Activated CD4-positive, alpha-beta T cell treated with anti-CD3 and anti-CD28 coated beads, Interleukin-2, amount 10 ng/mL, durations not matched to agents 24 days and 14 days (primary cell): ENCODE measurements at places on chromosomes 6 and 20. TPM values are rescaled to one million over a fixed set of nuclear protein-coding genes. Genes with fewer than 3 reads are reported as not detected.
A peak's percentile ranks its signal among the peaks of the same experiment; 100 is the strongest.

Gene TTBK1
- 0.62 and 0.72 TPM in 2 replicates for total RNA-seq

GRCh38 chr20:59082077-59082740 lies 39.6 kb upstream of the PRELID3B start:
- DNase-seq, result no peak
- peaks cover 33% of the 10 kb centered on the region for H3K27me3 ChIP-seq
- H3K27ac ChIP-seq, result no peak overlapping the region
- no peak overlapping the region for H3K4me3 ChIP-seq

GRCh38 chr6:14060971-14061370 lies 56.6 kb upstream of the CD83 start:
- peaks cover 49% of the 10 kb centered on the region for H3K27me3 ChIP-seq
- no peak for DNase-seq
- H3K4me3 ChIP-seq, result no peak overlapping the region

DNA sequence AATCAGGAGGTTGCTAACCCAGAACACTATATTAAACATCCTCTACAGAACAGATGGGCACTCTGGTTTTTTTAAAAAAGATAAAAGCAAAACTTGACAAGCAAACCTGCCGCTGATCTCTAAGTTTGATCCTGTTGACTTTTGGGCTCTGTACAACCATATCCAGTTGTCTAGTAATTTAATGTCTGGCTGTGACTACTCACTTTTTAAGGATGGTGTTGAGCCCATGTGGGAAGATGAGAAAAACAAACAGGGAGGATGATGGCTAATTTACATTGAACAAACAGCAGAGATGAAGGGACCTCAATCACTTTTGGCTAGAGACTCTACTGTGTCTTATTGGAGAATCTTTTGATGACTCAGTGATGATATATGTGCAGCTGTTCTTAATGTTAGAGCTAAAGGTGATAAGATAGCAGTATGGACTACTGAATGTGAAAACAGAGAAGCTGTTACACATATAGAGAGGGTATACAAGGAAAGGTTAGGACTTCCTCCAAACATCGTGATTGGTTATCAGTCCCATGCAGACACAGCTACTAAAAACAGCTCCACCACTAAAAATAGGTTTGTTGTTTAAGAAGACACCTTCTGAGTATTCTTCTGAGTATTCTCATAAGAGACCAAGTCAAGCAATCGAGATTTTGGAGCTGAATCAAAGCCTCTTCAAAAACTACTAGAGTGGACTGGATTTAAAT lies 201.2 kb upstream of the SHLD1 start:
- peaks cover 50% of the 10 kb centered on the region for H3K36me3 ChIP-seq
- H3K27me3 ChIP-seq, result no peaks in the 10 kb centered on the region
- DNase-seq, result no peak
- peak overlapping the region; percentile 6 for H3K27ac ChIP-seq

GRCh38 chr6:71342772-71343171 lies 54.2 kb downstream of the OGFRL1 start:
- DNase-seq, result no peak
- H3K4me3 ChIP-seq, result no peak overlapping the region
- no peaks in the 10 kb centered on the region for H3K4me1 ChIP-seq
- peaks cover 8% of the 10 kb centered on the region for H3K27me3 ChIP-seq

DNA sequence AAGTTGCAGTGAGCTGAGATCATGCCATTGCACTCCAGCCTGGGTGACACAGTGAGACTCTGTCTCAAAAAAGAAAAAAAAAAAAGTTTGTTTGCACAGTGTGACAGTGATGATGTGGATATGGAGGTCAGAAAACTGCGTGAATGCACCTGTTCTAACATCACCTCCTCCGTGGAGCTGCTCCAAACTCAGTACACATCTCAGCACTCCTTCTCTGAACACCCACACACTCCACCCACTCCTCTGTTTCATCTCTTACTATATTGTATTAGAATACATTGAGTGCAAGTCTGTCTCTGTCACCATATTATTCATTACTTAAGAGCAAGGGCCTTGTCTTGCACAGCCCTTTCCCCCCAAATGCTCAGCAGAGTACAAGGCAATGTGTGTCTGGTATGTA lies 51.5 kb upstream of the ENPP4 start:
- H3K4me1 ChIP-seq, result peaks cover 2% of the 10 kb centered on the region
- no peak overlapping the region for H3K4me3 ChIP-seq
- H3K27ac ChIP-seq, result no peak overlapping the region
- H3K36me3 ChIP-seq, result no peaks in the 10 kb centered on the region
- no peak for DNase-seq

GRCh38 chr6:42599558-42599957 lies 35.7 kb downstream of the UBR2 start:
- H3K4me3 ChIP-seq, result no peak overlapping the region
- H3K36me3 ChIP-seq, result peaks cover 46% of the 10 kb centered on the region
- no peak for DNase-seq

DNA sequence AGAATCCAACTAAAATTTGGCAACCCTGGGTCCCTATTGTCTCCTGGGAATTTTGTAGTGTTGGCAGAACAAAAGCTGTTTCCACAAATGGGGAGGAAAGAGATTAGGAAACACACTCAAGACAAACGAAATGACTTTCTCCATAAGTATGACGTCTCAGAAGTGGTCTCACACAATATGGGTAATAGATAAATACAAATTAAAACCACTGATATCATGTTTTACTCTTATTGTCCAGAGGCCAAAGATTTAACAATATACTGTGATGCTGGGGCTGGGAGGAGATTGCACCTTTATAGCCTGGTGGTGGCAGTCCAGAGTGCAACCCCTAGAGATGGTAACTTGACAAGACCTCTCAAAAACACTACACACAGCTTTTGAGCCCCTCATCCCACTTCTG lies 18.6 kb downstream of the FKBP1A start:
- H3K27me3 ChIP-seq, result no peaks in the 10 kb centered on the region
- no peak for DNase-seq
- peaks cover 72% of the 10 kb centered on the region for H3K4me1 ChIP-seq
- no peak overlapping the region for H3K27ac ChIP-seq
- no peak overlapping the region for H3K4me3 ChIP-seq

Gene KIAA0408
- 8.2 and 8.7 TPM in 2 replicates for total RNA-seq

GRCh38 chr6:38193051-38193450 lies 373.5 kb downstream of the ZFAND3 start:
- H3K27ac ChIP-seq, result no peak overlapping the region
- H3K4me1 ChIP-seq, result no peaks in the 10 kb centered on the region
- DNase-seq, result no peak
- H3K27me3 ChIP-seq, result no peaks in the 10 kb centered on the region
- H3K4me3 ChIP-seq, result no peak overlapping the region
- no peaks in the 10 kb centered on the region for H3K36me3 ChIP-seq

DNA sequence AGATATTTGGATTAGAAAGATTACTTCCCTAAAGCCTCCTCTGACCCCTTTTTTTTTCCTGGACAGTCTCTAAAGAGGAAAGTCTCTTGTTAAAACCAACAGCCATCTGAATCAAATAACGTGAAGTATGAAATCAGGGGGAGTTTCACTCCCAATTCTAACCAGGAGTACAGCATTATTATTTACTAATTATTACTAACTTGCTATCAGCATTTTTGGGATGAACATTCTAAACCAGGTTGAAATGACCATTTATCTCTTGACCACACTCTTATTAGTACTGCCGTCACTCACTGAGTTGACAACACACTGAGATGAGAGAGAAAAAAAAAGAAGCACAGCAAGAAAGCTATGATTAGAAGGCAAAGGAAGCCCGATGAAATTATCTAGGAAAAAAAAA lies 114.4 kb upstream of the BCLAF1 start:
- H3K4me1 ChIP-seq, result no peaks in the 10 kb centered on the region
- peaks cover 13% of the 10 kb centered on the region for H3K27me3 ChIP-seq
- no peak overlapping the region for H3K27ac ChIP-seq
- H3K4me3 ChIP-seq, result no peak overlapping the region
- no peaks in the 10 kb centered on the region for H3K36me3 ChIP-seq

GRCh38 chr6:124368131-124368530 lies 564.5 kb downstream of the NKAIN2 start:
- H3K4me3 ChIP-seq, result no peak overlapping the region
- no peak overlapping the region for H3K27ac ChIP-seq
- no peak for DNase-seq
- no peaks in the 10 kb centered on the region for H3K4me1 ChIP-seq

GRCh38 chr6:155004576-155005372 lies 9.7 kb downstream of the TIAM2 start:
- H3K27me3 ChIP-seq, result peaks cover 2% of the 10 kb centered on the region
- no peak overlapping the region for H3K27ac ChIP-seq
- no peak overlapping the region for H3K4me3 ChIP-seq
- H3K36me3 ChIP-seq, result no peaks in the 10 kb centered on the region

GRCh38 chr20:64035066-64035932 lies 683 bp upstream of the C20orf204 start:
- DNase-seq, result peak; percentile 87
- peaks cover 45% of the 10 kb centered on the region for H3K4me1 ChIP-seq
- H3K4me3 ChIP-seq, result peak overlapping the region; percentile 79
- no peaks in the 10 kb centered on the region for H3K27me3 ChIP-seq
- H3K36me3 ChIP-seq, result peaks cover 25% of the 10 kb centered on the region
- peak overlapping the region; percentile 95 for H3K27ac ChIP-seq

- DNase-seq, result no peak
- H3K4me1 ChIP-seq, result peaks cover 64% of the 10 kb centered on the region
- no peaks in the 10 kb centered on the region for H3K36me3 ChIP-seq
- peak overlapping the region; percentile 57 for H3K4me3 ChIP-seq
- H3K27ac ChIP-seq, result peak overlapping the region; percentile 94
Observed at GRCh38 chr6:30782425-30783014, 38.2 kb upstream of the IER3 start.

Gene ECI2
- total RNA-seq, result 18.3 and 20.1 TPM in 2 replicates

GRCh38 chr6:132330759-132331158 lies 70.5 kb downstream of the MOXD1 start:
- no peak for DNase-seq
- H3K27me3 ChIP-seq, result peaks cover 9% of the 10 kb centered on the region
- H3K4me3 ChIP-seq, result no peak overlapping the region
- H3K4me1 ChIP-seq, result no peaks in the 10 kb centered on the region

Gene FANCE
- 19.6 and 22.1 TPM in 2 replicates for total RNA-seq

GRCh38 chr6:63529498-63529897 lies 42.8 kb upstream of the LOC128125822 start:
- H3K4me3 ChIP-seq, result peak overlapping the region; percentile 82
- peaks cover 35% of the 10 kb centered on the region for H3K4me1 ChIP-seq
- H3K27ac ChIP-seq, result peak overlapping the region; percentile 94
- peak; percentile 72 for DNase-seq

Gene DDX43
- total RNA-seq, result 0.26 and 0.69 TPM in 2 replicates

DNA sequence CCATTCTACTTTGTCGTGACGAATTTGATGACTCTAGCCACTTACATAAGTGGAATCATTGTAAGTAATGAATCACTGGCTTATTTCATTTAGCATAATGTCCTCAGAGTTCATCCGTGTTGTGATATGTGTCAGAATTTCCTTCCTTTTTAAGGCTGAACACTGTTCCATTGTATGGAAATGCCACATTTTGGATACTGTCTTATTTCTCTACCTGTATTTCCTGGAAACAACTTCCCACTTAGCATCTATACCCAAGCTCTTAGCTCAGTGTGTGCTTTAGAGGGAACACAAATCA lies 28.8 kb upstream of the GGTLC1 start:
- no peak for DNase-seq
- no peak overlapping the region for H3K27ac ChIP-seq
- H3K4me3 ChIP-seq, result no peak overlapping the region
- H3K4me1 ChIP-seq, result peaks cover 11% of the 10 kb centered on the region
- no peaks in the 10 kb centered on the region for H3K36me3 ChIP-seq

DNA sequence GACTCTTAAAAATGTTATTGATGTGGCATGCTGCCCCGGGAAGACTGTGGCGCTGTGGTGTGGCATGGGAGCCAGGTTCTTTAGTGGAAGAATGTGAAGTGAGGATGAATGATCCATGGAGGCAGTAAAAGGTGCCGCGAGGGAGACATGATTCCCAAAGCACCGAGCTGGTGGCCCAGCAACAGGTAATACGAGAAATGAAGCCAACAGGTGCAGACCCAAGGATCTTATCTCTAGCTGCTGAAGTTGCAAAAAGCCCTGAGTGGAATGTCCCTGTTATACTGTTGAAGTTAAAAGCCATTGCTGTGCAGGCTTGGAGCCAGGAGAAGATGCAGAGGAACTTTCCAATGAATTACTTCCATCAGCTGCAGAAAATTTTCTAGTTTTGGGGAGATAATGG lies 53.5 kb downstream of the OR2B6 start:
- no peak for DNase-seq
- no peaks in the 10 kb centered on the region for H3K36me3 ChIP-seq
- peaks cover 4% of the 10 kb centered on the region for H3K27me3 ChIP-seq
- no peak overlapping the region for H3K27ac ChIP-seq
- no peak overlapping the region for H3K4me3 ChIP-seq
- H3K4me1 ChIP-seq, result peaks cover 4% of the 10 kb centered on the region

DNA sequence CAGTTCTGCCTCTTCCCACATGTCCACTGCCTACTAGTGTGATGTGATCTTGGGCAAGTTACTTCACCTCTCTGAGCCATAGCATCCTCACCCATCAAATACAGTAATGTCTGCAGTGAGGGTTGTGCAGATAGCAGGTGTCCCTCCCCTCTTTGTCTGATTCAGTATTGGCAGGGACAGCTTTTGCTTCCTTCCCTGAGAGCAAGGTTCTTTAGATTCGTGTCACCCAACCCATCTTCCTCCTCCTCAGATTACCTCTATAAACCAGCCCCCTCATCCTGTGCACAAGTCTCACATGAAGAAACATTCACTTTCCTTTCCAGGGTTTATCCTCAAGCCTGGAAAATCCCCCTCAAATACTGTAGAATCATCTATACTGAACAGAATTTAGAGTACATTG lies 15.4 kb downstream of the ACTR5 start:
- H3K27ac ChIP-seq, result peak overlapping the region; percentile 39
- no peaks in the 10 kb centered on the region for H3K27me3 ChIP-seq
- DNase-seq, result no peak
- H3K36me3 ChIP-seq, result peaks cover 71% of the 10 kb centered on the region
- no peak overlapping the region for H3K4me3 ChIP-seq

Gene RNF217
- total RNA-seq, result 0.72 and 1.2 TPM in 2 replicates

DNA sequence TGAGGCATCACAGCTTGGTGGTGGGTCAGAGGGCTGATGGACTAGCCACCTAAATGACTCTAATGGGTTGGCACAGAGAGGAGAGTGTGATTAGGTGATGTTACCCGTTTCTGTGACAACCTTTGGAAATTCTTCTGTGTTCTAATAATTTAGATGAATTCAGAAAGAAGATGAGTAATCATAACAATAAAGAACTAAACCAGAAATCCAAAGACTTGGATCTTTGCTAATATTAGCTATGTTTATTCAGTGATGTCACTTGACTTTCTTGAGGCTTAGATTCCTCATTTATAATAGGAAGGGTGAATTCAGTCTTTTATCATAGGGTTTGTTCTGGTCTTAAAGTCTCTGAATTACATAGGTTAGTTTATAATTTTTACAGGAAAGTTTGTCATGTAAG lies 19.9 kb downstream of the CRYBG1 start:
- no peaks in the 10 kb centered on the region for H3K36me3 ChIP-seq
- no peak for DNase-seq
- peaks cover 6% of the 10 kb centered on the region for H3K27me3 ChIP-seq
- H3K27ac ChIP-seq, result no peak overlapping the region

DNA sequence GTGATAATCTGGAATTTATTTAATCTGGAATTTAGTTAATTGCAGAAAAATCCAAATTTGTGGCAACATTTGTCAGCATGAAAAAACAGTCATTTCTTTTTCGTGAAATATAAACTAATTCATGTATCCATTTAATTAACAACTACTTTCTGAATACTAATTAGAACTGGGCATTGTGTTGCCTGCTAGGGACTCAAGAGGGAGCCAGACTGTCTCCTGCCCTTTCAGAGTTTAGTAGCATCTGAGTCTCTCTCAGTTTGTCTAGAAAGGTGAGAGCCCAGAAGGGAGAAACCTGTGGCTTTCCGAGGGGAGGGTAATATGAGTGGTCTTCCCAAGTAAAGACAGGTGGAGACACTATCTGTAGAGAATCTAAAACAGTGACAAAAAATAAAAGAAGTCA lies 210.9 kb upstream of the HDDC2 start:
- no peak overlapping the region for H3K4me3 ChIP-seq
- no peaks in the 10 kb centered on the region for H3K36me3 ChIP-seq
- peaks cover 14% of the 10 kb centered on the region for H3K27me3 ChIP-seq
- no peak overlapping the region for H3K27ac ChIP-seq
- H3K4me1 ChIP-seq, result no peaks in the 10 kb centered on the region
